ENCODE measurements at places on chromosomes 2 and 18.

DNA sequence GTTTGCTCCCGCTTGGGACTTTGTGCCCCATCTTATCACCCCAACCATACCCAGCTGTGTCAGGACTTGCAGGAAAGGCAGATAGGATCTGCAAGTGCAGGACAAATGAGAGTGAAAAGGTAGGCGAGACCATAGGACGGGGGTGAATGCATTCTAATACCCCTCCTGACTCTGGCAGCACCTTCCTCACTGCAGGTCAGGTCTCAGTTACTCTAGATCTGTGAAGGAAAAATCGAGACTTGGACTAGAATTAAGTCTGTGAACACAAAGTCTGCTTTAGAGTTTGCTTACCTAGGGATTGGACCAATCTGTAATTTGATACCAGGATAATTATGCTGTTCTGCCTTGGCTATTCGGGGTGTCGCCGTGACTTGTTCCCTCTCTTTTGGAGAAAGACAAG, 19.7 kb downstream of the NT5DC4 start:
- no peak for DNase-seq

GRCh38 chr18:36663312-36663711, 165.5 kb downstream of the TPGS2 start:
- DNase-seq: no peak

DNA sequence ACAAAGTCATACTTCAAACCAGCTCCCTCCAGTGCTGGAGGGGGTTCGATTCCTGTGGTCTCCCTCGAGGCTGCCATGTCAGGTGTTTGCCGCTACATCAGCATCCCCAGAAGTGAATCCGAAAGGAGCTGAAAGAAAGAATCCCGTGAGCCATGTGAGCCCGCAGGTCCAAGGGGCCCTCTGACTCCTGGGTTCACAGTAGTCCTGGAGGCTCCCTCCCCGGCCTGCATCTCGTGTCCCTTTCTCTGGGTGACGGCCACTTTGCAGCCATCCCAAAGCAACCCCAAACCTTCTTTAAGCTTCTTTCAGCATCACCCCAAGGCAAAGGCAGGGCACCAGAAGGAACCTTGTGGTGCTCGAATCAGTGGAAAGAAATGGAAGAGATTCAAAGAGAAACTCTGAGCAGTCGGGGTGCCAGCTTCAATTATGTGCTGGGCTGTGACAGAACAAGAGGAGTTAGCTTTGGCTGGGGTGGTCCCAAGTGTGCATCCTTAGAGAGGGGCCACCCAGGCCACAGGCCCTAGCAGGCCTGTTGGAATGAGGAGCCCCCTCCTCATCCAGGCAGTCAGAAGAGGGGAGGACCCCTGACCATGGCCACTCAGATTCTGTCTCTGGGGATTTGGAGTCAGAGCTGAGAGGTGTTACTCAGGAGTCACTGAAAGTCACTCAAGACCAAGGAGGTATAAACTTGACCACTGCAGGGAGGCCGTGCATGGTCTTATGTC, 59.7 kb downstream of the CIB4 start:
- no peak for DNase-seq

- DNase-seq: no peak
Measured at GRCh38 chr2:122074201-122074600, 318.8 kb downstream of the TSN start.

GRCh38 chr18:8977701-8978100, 124.8 kb upstream of the NDUFV2 start:
- no peak for DNase-seq

DNA sequence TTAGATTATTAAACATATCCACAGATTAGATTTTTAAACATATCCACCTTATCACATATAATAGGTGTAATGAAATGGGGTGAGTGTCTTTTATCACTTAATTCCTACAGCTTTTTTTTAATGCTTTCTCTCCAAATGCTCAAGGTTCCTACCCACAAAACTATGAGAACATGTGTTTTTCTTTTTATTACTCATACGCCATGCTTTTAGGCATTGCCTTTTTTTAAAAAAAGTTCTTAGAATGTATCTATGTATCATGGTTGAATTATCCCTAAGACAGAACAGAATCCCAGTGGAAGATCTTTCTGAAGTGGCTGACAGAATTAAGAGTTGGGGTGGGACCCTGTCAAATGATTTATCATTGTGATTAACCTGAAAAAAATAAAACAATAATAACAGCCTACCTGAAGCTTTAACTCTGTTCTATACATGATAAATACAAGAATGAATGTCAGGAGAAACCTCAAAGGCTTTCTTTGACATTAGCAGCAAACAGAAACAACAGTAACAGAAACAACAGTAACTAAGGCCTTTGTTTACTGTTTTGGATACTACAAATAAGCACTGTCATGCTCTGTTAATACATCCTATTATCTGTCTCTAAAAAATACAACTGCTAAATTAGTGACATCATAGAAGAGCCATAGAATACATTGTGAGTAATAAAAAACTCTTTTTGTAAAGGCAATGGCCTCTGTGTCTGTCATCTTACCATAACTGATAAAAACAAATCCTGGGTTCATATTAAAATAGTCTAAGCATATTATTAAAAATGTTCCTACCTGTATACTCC, 4.1 kb upstream of the ZNF397 start:
- DNase-seq: no peak

- DNase-seq: peak; percentile 24
Measured at GRCh38 chr18:37270038-37270665, 295.4 kb downstream of the CELF4 start.

DNA sequence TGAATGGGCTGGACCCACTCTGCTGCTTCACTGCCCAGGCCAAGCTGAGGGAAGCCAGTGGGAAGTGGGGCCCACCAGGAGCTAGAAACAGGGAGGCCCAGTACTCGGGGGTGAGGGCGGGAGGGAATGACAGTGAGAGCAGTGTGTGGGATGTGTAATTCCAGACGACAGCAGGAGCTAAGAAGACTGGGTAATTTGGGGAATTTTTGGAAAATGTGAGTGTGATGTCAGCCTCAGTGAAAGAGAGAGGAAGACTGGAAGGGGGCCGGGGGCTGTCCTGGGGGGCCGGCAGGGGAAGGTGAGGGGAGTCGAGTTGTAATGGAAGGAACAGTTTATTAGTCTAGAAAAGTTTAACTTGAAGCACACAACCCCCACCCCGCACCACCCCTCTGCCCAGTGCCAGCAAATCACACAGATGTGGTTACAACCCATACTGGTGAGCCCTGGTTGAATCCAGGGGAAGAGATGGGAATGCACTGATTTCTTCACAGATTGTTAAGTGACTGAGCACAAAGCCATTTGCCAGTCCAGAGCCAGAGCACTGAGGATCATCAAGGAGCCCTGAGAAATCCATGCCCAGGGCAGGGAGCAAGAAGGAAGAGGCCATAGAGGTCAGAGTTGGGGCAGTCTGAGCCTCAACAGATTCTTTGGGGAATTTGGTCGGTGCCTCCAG, 76.7 kb upstream of the PKDCC start:
- DNase-seq: no peak

DNA sequence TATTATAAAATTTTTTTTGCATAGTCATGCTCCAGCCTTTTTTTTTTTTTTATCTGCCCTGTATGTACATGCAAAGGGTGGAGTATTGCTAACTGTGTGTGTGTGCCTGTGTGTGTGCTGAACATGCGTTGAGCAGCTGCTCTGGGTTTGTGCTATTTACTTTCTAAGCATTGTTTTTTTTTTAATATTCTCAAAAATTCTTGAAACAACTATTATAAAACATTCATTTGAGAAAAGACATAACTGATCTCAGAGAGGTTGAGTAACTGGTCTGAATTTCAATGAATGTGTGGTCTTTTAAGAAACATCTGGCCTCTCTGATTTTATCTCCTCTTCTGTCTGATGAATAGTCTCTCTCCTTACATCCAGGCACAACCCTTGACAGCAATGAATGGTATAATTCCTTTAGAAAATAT, 366.0 kb upstream of the SLC14A2 start:
- DNase-seq: no peak

GRCh38 chr2:201911372-201911771, 105.0 kb downstream of the CDK15 start:
- DNase-seq: no peak

GRCh38 chr18:79466591-79466990, 70.9 kb downstream of the NFATC1 start:
- no peak for DNase-seq

DNA sequence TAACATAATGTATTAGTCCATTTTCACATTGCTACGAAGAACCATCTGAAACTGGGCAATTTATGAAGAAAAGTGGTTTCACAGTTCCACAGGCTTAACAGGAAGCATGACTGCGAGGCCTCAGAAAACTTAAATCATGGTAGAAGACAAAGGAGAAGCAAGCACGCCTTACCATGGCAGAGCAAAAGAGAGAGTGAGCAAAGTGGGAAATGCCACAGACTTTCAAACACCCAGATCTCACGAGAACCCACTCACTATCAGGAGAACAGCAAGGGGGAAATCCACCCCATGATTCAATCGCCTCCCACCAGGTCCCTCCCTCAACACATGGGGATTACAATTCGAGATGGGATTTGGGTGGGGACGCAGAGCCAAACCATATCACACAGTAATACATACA, 22.5 kb downstream of the PIGN start:
- no peak for DNase-seq

- no peak for DNase-seq
Measured at GRCh38 chr2:71347517-71347916, 15.9 kb downstream of the ZNF638 start.

DNA sequence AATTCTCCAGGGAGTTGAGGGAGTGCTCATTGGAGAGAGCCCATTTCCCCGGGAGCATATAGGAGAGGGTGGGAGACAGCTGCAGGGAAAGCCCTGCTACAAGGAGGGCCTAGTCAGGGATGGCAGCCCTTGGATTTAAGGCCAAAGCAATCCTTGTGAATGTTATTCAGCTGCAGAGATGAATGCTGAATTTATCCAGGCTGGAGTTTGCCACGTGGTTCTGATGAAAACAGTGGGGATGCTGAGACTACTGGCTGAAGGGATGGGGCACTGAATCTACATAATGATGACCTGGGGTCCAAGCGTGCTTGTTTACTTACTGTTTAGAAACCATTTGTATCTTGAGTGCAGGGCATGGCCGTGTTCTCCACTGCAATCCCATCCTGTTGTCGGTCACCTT, 35.6 kb upstream of the RNF149 start:
- no peak for DNase-seq

DNA sequence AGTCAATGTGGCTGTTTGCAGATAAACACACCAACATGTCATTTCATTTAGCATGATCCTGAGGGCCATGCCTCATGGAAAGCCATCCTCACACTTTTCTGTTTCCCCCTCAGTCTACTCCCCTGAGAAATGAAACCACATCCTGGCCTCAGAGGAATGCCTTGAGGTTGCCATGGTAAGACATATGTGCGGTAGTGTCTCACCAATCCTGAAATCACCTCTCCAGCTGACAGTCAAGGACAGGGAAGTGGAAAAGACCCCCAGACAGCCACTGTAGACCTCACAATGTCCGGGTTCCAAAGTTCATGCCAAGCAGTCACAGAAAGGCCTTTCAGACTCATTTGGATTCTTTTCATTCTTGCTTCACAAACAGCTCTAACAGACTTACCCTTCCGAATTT, 175.2 kb upstream of the PKDCC start:
- DNase-seq: no peak

- no peak for DNase-seq
Measured at GRCh38 chr2:33535421-33535820, 59.0 kb downstream of the RASGRP3 start.

GRCh38 chr2:38146907-38147307, 71.0 kb upstream of the CYP1B1 start:
- DNase-seq: peak; percentile 46

- DNase-seq: peak; percentile 64
Measured at GRCh38 chr2:173101687-173102086, 26.0 kb downstream of the MAP3K20 start.

- DNase-seq: no peak
Measured at GRCh38 chr2:241795021-241795999, 13.7 kb upstream of the NEU4 start.

DNA sequence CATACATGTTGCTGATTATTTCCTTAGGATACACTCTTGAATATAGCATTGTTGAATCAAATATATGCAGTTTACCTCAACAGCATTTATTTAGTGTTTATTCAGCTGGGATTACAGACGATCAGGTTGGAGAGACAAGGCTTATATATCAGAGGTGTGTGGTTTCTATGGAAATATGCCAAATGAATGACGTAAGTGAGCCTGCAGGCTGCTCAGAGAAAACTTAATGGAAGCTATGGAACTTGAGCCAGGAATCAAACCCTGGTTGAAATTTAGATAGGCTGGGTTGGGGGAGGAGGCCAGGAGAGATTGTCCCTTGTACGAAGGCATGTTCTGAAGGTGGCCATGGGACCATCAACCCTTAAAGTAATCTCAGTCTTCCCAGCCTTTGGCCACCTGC, 79.5 kb downstream of the INPP4A start:
- DNase-seq: no peak

DNA sequence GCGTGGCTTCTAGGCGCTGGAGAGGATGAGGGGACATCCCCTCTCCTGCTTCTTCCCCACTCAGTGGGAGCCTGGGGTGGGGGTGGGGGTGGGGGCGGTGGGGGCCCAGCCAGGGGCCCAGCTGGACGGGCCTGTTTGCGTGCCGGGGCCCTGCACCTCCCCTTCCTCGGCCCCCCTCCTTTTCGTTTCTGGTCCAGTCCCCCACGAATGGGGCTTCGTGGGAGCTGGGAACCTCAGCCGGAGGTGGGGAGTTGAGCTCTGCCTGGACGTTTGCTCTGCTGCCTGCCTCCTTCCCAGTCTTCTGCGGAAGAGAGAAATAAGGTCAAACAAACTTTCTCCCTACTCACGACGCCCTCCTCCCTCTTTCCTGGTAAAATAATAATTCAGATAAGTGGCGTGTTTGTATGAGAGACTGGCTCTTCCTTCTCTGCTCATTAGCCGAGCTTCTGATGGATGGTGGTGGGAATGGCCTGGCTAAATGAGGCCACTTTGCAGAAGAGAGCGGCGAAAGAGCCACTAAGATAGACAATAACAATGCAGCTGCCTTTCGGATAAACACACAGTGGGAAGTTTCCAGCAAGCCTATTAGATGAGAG, 782 bp downstream of the MTA3 start:
- no peak for DNase-seq

GRCh38 chr2:9735335-9735734, 104.5 kb upstream of the YWHAQ start:
- DNase-seq: no peak

GRCh38 chr2:65358678-65359400, 73.6 kb downstream of the SPRED2 start:
- DNase-seq: no peak

GRCh38 chr18:34604591-34604990, 105.5 kb upstream of the DTNA start:
- DNase-seq: no peak

- no peak for DNase-seq
Measured at GRCh38 chr2:233473386-233473791, 93.2 kb downstream of the USP40 start.

- DNase-seq: no peak
Measured at GRCh38 chr2:5689750-5690149, 2.4 kb upstream of the SOX11 start.

Measured in activated CD4-positive, alpha-beta T cell treated with anti-CD3 and anti-CD28 coated beads, Interleukin-10, Interleukin-2, amounts not matched to agents 100 ng/mL and 50 ng/mL, durations not matched to agents 16 hours and 8 hours (primary cell).